ENCODE measurements at places on chromosomes 5 and 9.

DNA sequence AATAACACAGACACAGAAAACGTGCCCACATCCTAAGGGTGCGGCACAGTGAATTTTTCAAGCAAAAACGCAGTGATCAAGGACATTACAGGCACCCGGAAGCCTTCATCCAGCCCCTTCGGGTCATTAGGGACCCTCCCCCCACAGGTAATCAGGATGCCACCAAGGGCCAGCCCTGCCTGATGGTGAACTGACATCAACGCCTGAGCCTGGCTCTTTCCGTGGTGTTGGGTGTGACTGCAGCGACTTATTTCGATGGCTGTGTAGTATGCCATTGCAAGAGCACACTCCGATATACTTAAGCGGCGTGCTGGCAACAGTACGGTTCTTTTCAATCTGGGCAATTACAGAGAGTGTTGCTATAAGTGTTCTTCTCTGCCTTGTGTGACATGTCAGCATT, 310.0 kb upstream of the IRX1 start:
- DNase-seq = no peak

- no peak for DNase-seq
These were observed 55.9 kb downstream of the DAP start for GRCh38 chr5:10704949-10705621.

GRCh38 chr5:60578315-60578714, 121.7 kb downstream of the DEPDC1B start:
- no peak for DNase-seq

- no peak for DNase-seq
These were observed 25.2 kb downstream of the TMEM252 start for GRCh38 chr9:68515326-68516017.

DNA sequence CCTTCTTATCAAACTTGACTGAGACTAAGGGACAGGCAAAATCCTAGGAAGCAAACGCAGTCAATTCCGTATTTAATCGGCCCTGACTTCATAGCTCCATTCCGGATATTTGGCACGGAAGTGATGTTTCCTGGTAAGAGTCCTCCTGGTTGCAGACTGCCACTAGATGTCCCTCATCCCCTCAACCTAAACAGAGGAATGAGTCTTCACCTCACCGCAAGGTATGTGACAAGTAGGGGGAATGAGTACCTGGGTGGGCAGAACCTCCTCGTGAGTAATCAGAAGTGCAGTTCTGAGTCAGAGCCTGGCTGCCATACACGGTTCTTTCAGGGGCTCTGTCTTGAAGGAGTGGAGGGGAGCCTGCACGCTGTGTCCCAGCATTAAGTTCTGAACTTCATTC, 173.6 kb downstream of the MUSK start:
- DNase-seq = no peak

GRCh38 chr5:1510151-1510561, 13.6 kb downstream of the LPCAT1 start:
- DNase-seq = no peak

GRCh38 chr5:173790177-173790719, 97.9 kb upstream of the CPEB4 start:
- no peak for DNase-seq

DNA sequence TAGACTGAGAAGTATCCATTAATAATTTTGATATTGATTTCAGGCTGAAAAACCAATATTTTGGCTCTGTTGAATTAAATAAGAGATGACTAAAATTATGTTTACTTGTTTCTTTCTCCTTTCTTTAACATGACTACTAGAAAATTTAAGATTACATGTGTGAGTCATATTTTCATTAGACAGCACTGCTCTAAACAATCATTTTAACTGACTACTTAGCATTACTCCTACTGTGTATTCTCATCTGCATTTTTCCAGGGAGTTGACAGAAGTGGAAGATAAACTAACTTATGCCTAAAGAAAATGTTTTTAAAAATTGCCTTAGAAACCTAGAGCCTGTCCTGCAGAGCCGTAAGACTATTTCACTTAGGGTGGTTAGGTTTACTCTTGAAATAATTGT, 29.1 kb downstream of the TNC start:
- DNase-seq = no peak

DNA sequence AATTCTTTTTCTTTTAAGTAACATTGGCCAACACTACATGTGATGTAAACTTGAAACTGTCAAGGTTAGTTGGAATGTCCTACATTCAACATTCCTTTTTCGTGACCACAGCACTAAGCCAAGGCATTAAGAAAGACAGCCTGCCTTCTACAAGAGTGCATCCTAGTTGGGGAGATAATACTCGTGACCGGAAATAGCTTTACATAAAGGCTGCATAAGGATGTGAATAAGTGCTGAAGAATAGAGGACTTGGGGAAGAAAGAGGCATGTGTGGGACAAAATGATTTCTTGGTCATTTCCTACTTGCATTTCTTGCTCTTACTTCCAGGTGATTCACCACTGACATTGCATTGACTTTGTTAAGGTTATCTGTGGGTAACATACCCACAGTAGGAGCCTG, 282.0 kb downstream of the DMRT2 start:
- no peak for DNase-seq

DNA sequence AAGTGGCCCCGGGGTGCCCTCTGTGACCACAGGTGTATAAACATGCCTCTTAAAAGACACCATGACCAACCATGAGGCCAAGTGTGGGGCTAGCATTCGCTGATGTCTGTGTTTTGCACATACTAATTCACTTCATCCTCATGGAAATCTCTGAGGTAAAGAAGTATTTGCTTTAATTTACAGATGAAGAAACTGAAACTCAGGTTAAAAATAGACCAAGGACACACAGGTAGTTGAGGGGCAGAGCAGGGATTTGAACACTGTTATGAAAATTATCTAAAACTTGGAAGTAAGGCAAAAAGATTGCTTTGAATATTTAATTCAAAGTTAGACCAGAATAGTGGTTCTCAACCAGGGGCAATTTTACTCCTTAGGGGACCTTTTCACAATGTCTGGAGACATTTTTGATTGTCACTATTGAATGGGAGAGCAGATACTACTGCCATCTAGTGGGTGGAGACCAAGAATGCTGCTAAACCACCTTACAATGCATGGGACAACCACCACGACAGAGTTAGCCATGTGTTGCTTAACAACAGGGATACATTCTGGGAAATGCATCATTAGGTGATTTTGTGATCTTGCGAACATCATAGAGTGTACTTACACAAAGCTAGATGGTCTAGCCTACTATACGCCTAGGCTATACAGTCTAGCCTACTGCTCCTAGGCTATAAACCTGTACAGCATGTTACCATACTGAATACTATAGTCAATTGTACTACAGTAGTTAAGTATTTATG, 8.0 kb upstream of the FXN start:
- DNase-seq = no peak

GRCh38 chr9:98807070-98807813, at the start of gene GALNT12:
GALNT12 (plus strand) TSS chr9:98807670; CDS start chr9:98807699, 29 bp downstream.
- DNase-seq = peak; percentile 15

- no peak for DNase-seq
These were observed 9.4 kb downstream of the PHAX start for GRCh38 chr5:126610160-126610559.

GRCh38 chr9:108209132-108209685, 646.6 kb downstream of the ACTL7B start:
- no peak for DNase-seq

DNA sequence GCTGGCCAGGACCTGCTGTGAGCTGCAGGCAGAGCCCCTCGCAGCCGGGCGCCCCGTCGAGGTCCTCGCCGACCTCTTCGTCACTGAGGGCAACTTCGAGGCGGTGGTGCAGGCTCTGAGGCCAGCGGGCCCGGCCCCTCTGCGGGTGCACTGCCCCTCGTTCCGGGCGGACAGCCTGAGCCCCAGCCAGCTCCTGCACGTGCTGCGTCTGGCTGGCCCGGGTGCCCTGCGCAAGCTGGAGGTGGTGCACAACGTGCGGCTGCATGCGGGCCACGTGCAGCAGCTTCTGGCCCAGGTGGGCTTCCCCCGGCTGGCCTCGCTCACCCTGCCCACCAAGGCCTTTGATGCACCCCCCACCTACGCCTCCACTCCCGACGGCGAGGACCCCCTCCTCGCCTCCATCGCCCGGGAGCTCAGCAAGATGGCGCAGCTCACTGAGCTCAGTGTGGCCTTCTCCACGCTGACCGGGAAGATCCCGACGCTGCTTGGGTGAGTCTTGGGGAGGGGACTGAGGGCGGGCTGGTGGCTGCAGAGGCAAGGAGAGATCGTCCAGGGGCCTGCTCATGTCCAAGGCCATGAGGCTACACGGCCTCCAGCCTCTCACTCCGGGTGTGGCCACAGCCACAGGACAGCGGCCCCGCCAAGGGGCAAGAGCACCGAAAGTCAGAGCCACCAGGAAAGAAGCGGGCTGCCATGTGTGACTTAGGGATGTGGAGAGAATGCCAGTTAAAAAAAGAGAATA, 825 bp downstream of the LRRC14B start:
- DNase-seq = no peak

DNA sequence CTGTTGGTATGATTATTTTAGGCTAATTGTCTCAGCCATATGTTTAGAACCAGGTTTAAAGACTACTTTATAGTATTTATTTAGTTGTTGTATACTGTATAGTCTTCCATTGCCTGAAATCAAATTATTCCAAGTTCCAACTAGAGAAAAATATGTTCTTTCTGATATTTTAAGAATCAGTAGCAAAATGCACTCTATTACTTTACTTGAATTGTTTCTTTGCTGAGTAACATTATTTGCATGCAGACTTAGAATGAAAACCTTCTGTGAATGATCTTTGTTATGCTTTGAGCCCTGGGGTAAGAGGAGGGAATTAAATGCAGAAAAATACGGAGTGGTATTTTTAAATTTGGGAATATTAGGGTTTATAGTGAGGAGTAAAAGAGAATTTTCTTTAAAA, 47.9 kb downstream of the MEGF10 start:
- DNase-seq = no peak

DNA sequence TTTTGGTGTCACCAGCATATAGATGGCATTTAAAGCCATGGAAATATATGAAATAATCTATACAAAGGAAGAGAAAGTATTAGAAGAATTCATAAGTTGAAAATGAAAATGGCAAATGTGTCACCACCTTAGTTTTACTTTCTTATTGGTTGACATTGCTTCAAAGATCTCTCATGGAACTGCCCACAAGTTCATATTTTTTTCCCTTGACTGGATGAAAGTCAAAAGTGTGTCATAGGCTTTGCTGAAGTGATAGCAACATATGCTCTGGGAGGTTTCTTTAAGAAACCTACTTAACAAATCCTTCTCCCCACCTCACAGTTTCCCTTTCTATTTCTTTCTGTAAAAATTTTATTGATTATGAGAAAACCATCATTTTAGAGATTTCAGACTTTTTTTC, 127.2 kb downstream of the VPS13A start:
- no peak for DNase-seq

GRCh38 chr9:136241542-136241941, 4.1 kb downstream of the QSOX2 start:
- no peak for DNase-seq

- DNase-seq = no peak
These were observed 3.6 kb downstream of the ITK start for GRCh38 chr5:157184117-157184670.

- no peak for DNase-seq
These were observed 37.9 kb downstream of the ARPC5L start for GRCh38 chr9:124899845-124900244.

DNA sequence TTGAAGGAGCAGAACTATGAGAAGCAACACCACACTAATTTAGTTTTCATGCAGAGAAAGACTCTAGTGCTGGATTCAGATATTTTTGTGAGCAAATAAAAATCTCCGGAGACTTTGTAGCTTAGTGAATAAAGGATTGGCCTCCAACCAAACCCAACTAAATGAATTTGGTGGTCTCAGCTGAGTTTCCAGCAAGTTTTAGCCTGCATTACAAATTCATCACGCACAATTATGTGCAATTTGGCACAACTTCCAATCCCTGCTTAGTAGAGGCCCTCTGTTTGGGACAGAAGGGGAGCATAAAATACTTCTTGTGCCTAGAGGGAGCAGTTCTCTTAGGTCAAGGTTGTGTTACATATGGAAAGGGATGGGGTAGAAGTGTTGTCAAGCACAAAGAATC, 112.3 kb upstream of the ADAMTSL1 start:
- DNase-seq = no peak

DNA sequence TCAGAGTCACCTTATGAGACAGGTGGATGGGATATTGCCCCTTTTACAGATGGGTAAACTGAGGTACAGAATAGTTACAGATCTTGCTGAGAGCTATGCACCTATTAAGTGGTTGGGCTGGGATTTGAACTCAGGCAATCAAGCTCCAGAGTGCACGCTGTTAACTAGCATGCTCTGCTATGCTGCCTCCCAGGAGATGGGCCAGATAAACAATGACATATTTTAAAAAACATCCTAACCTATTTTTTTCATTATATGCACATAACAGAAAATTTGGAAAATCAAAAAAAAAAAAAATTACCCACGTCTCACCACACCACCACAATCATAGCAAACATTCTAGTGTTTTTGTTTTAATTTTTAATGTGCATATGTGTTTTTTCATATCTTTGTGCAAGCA, 123.4 kb upstream of the STC2 start:
- no peak for DNase-seq

GRCh38 chr5:34675857-34676256, 19.7 kb downstream of the RAI14 start:
- no peak for DNase-seq

DNA sequence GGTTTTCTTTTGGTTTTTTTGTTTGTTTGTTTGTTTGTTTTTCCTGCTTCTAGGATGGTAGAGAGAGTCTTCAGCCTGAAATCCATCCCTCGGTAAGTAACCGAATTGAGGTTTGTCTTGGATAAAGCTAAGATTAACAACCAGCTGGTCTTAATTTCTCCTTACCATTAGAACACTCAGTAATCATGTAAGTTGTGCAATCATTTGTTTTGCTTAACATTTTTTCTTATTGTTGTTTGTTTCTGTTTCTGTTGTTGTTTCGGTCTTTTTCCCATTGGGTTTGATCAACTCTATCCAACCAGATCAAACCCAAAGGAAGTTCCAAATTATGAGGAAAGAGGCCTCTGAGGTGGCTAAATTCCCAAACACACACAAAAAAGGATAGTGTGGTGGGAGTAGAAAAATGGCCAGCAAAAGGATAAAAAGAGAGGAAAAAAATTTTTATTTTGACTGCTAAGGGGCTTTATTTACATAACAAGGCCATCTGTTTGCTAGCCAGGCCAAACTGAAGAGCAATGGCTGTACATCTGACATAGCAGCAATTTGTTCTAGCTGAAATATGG, 49.6 kb upstream of the ANKRD31 start:
- no peak for DNase-seq

DNA sequence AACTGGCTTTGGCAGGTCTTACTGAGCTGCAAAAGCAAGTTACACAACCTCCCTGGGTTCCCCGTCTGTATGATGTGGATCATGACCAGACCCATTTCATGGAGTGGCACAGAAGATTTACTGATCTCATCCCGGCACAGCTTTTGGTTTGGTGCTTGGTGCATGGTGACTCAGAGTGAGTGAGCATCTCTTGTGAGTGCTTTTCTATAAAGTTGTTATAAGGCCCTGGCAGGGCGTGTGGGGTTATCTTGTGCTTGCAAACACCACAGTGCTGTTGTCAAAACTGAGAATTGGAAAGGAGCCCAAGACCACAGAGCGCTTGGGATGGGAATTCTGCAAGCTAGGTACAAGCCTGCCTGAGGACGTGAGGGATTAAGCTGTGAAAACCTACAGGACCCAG, 425.2 kb downstream of the GADD45G start:
- DNase-seq = no peak

GRCh38 chr5:76582230-76583162, 40.7 kb downstream of the F2RL2 start:
- DNase-seq = no peak

GRCh38 chr9:135156525-135157510, 69.3 kb downstream of the OLFM1 start:
- DNase-seq = no peak

- no peak for DNase-seq
These were observed 1.6 kb downstream of the INSYN2B start for GRCh38 chr5:169978714-169979113.

All from stimulated activated CD4-positive, alpha-beta T cell treated with anti-CD3 and anti-CD28 coated beads, Interleukin-15, amount 100 ng/mL, for 1 hour (primary cell).